Hematopoietic multipotent progenitor cell (in vitro differentiated cells): ENCODE measurements at places on chromosomes 5 and 9. TPM values are rescaled to one million over a fixed set of nuclear protein-coding genes. Genes with fewer than 3 reads are reported as not detected.

Gene BAAT
- total RNA-seq, result not detected

DNA sequence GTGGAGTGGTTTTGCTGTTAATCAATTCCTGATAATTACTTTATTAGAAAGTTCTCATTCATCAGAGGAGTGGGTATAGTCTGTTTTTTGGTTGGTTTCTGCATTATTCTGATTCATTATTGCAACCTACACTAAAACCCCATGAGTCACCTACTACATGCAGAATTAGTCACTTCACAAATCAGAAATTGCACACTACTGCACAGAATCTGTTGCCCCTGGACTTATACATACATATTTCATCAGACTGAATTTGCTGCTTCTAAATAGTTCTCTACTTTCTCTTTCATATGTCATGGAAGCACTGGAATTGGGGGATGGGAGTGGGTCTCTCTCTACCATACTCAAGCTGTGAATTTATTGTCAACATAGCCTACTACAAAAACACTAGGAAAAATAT is 585.1 kb downstream of the DNAH5 start:
- no peak for DNase-seq

- DNase-seq, result no peak
These were observed 20.7 kb upstream of the ANKRD34B start for GRCh38 chr5:80590766-80591165.

DNA sequence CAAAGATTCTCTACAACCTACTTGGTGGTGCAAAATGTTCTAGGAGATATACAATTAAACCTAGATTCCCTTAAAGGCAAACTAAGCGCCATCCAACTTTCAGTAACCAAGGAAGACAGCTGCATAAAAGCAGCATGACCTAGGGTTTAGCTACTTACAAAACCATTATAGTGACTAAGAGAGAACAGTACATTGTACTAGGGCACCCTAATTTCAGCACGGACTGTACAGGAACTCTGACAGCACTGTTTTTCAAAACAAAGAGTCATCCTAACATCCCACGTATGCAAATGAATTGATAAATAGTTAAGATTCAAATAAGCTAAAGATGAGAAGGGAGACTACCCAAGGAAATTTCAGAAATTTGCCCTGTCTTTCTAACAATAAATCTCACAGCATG is 30.0 kb downstream of the STRBP start:
- no peak for DNase-seq

DNA sequence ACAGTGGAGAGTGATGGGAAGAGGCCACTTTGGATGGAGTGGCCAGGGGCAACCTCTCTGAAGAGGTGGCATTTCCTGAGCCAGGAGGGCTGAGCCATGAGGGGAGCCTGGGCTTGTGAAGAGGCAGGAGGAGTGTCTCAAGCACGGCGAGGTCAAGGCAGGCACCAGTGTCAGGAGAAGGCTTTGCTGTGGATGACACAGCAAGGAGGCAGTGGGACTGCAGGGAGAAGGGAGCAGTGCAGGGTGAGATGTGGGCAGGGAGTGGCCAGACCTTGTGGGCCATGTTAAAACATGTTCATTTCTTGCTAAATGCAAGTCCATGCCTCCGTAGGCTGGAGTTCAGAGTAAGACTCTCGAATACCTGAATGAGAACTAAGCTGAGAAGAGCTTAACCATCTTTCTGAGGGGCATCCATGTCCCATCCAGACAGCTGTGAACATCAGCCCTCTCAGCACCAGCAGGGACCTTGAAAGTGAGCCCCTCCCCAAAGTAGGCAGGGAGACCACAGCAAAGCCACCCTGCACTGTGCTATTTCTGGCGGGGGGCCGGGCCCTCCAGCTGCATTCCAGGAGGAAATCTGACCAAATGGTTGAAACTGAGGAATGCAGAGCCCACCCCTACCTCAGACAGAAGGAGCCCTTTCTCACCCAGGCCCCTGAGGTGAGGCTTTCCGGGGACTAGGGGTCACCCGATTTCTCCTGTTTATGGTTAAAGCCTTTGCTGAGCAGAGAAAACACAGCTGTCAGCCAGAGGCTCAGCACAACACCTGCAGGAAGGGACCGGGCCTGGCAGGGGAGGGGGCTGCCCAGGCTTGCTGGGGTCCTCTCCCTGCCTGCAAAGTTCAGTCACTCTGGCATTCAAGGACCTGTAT is 16.1 kb upstream of the ARSI start:
- no peak for DNase-seq

DNA sequence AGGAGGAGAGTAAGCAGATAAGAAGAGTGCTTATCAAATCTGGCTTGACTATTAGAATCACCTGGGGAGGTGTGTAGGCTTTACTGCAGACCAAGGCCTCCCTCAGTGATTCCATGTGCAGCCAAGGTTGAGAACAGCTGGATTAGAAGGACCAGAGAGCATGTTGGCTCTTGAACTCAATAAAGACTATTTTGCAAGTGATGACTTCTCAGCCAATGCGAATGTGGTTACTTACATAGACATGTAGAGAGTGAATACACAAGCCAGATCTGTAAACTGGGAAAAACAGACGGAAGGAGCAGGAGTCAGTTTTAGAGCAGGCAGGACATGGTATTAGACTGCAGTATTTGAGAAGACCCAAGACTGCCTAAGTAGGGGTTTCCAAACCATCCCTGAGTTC is 48.5 kb downstream of the MAMDC2 start:
- no peak for DNase-seq
